Stimulated activated CD4-positive, alpha-beta T cell treated with anti-CD3 and anti-CD28 coated beads, TNF-alpha, amount 100 ng/mL, for 1 hour (primary cell): ENCODE measurements at places on chromosomes 2 and 18.

DNA sequence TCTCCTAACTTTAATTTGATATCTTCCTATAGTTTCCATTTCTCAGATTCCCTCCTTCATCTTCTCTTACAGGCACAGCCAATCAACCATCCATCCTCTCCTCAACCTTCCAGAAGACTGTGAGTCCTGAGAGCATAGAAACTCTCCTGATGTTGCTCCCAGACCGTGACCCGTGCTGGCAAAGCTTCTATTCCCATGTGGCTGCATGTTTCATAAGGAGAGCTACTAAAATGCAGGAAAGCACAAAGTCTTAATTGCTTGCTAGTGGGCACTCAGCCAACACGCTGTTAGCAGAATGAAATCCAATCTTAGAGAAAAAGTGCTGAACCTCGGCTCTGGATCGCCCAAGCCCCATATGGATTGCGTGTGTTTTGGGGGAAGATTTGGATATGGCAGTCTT, 1244.7 kb upstream of the ZEB2 start:
- no peak for DNase-seq

- DNase-seq = no peak
Measured at GRCh38 chr2:43358410-43359201, 132.2 kb upstream of the ZFP36L2 start.

DNA sequence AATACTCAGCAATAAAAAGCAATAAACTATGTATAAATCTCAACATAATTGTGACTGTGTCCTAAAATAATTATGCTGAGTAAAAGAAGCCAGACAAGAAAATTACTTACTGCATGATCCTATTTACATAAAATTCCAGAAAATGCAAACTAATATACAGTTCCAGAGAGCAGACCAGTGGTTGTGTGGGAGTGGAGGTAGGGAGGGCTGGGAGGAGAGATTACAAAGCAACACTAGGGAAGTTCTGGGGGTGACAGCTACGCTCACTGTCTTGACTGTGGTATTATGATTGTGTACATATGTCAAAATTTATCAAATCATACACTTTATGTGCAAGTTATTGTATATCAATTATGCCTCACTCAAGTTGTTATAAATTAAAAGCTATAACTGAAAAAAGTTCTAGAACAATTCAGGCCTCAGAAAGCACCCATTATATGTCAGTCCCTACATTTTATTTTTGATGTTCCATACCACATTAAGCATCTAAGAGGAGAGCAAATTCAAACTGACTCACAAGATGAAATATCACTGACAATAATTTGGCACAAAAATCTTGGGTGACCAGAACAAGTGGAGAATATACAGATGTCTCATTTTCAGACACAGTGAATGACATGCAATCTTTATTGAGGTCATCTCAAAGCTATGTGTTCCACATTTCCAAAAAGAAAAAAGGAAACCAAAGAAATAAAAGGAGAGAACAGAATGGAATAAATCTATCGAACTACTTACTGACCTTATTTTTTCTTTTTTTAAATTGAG, 85.1 kb downstream of the ANTXR1 start:
- DNase-seq = no peak

- DNase-seq = no peak
Measured at GRCh38 chr2:235567842-235568241, 74.0 kb downstream of the AGAP1 start.

DNA sequence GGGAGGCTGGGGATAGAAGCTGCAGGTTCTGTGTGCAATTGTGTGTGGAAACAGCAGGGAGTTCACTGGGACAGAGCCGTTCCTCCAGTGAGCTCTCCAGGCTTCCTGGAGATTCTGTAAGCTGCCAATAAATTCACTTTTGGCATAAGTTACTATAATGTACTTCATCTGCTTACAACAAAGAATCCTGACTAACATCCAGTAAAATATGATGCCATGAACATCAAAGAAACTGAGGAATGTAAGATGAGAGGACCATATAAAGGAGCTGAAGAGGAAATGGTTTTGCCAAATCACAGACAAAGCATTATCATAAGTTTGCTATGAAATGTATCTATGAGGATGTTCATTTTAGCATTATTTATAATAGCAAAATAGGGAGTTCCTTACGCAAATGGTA, 175.3 kb downstream of the KCNE4 start:
- DNase-seq = no peak

DNA sequence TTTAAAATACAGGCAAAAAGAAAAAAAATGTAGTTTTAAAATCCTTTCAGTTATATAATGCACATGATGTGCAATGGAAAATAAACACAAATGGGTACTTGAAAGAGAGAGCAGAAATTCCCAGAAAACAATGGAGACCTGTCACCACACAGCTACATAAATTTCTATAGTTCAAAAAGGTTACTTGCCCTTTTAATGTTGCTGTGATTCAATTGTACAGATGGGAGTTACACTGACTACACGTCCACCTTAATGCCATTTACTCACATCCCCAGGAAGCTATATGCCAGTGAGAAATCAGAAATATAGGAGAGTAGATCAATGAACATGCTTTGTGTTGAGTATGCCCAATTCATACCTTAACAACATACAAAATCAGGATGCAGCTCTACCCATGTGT, 269.6 kb downstream of the ERBB4 start:
- no peak for DNase-seq

GRCh38 chr2:32005371-32005976, 5.3 kb downstream of the MEMO1 start:
- no peak for DNase-seq

DNA sequence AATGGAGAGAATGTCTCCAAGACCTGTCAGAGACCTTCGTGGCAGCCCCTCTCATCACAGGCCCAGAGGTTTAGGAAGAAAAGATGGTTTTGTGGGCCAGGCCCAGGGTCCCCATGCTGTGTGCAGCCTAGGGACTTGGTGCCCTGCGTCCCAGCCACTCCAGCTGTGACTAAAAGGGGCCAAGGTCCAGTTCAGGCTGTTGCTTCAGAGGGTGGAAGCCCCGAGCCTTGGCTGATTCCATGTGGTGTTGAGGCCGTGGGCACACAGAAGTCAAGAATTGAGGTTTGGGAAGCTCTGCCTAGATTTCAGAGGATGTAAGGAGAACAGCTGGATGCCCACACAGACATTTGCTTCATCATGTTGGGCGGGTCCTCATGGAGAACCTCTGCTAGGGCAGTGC, 45.1 kb upstream of the ACTR2 start:
- DNase-seq = no peak
